ENCODE measurements at places on chromosomes 6 and 20.

GRCh38 chr6:14729129-14729871, 516.6 kb upstream of the JARID2 start:
- H3K4me3 ChIP-seq, result no peak overlapping the region
- no peaks in the 10 kb centered on the region for H3K27me3 ChIP-seq
- H3K27ac ChIP-seq, result no peak overlapping the region
- H3K4me1 ChIP-seq, result peaks cover 26% of the 10 kb centered on the region
- H3K36me3 ChIP-seq, result no peaks in the 10 kb centered on the region
- no peak for DNase-seq

- peaks cover 4% of the 10 kb centered on the region for H3K4me1 ChIP-seq
- H3K36me3 ChIP-seq, result peaks cover 37% of the 10 kb centered on the region
- peak overlapping the region; percentile 46 for H3K27ac ChIP-seq
- H3K4me3 ChIP-seq, result no peak overlapping the region
Observed at GRCh38 chr20:36519944-36520343, 21.4 kb upstream of the MYL9 start.

DNA sequence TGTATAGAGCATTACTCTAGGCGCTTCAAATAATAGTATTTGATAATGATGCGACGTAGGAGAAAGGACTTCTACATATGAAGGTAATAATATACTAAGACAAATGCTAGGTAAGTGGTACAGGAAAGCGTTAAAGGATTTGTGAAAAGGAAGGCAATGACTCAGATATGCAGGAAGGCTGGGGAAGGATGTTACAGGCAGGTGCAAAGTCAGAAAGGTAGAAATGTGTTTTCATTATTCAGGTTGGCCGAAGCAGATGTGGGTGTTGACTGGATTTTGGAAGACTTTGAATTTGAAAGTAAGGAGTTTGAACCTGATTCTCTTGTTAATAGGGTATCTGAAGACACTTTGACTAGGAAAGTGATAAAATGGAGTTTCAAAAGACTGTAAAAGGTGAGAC, 51.0 kb downstream of the STK4 start:
- H3K4me1 ChIP-seq, result peaks cover 28% of the 10 kb centered on the region
- no peak for DNase-seq
- peaks cover 73% of the 10 kb centered on the region for H3K36me3 ChIP-seq
- H3K27me3 ChIP-seq, result no peaks in the 10 kb centered on the region
- H3K4me3 ChIP-seq, result no peak overlapping the region

- H3K27ac ChIP-seq, result no peak overlapping the region
- DNase-seq, result no peak
- peaks cover 3% of the 10 kb centered on the region for H3K4me1 ChIP-seq
- peaks cover 22% of the 10 kb centered on the region for H3K27me3 ChIP-seq
- H3K4me3 ChIP-seq, result no peak overlapping the region
Observed at GRCh38 chr20:50038574-50038991, 55.8 kb downstream of the SNAI1 start.

DNA sequence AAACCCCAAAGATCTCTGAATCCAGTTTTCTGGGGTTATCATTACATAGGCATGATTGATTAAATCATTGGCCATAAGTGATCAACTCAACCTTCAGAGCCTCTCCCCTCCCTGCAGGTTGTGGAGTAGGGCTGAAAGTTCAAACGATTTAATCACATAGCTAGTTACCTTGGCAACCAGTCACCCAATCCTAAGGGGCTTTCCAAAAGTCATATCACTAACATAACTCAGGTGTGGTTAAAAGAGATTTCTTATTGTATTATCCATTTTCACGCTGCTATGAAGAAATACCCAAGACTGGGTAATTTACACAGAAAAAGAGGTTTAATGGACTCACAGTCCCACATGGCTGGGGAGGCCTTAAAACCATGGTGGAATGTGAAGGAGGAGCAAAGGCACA, 935.1 kb upstream of the SLC35B3 start:
- H3K4me1 ChIP-seq, result no peaks in the 10 kb centered on the region
- H3K27ac ChIP-seq, result no peak overlapping the region
- no peak for DNase-seq

GRCh38 chr20:25291432-25292133, 43.7 kb downstream of the PYGB start:
- H3K4me1 ChIP-seq, result no peaks in the 10 kb centered on the region
- peak overlapping the region; percentile 49 for H3K27ac ChIP-seq
- no peaks in the 10 kb centered on the region for H3K27me3 ChIP-seq
- DNase-seq, result no peak

All from effector memory CD8-positive, alpha-beta T cell (primary cell).